ENCODE measurements at places on chromosomes 7 and 10.
A peak's percentile ranks its signal among the peaks of the same experiment; 100 is the strongest.

GRCh38 chr10:53447576-53447975, 675.0 kb upstream of the MBL2 start:
- no peak overlapping the region for H3K27ac ChIP-seq
- H3K36me3 ChIP-seq = peaks cover 46% of the 10 kb centered on the region
- H3K4me3 ChIP-seq = no peak overlapping the region

GRCh38 chr7:71220210-71220695, 88.3 kb downstream of the GALNT17 start:
- DNase-seq = no peak
- peaks cover 37% of the 10 kb centered on the region for H3K36me3 ChIP-seq
- peak overlapping the region; percentile 12 for H3K27ac ChIP-seq
- peaks cover 37% of the 10 kb centered on the region for H3K4me1 ChIP-seq
- no peaks in the 10 kb centered on the region for H3K27me3 ChIP-seq
- H3K4me3 ChIP-seq = no peak overlapping the region

- DNase-seq = no peak
- no peaks in the 10 kb centered on the region for H3K36me3 ChIP-seq
These were observed 18.3 kb upstream of the CDK6 start for GRCh38 chr7:92854501-92855238.

DNA sequence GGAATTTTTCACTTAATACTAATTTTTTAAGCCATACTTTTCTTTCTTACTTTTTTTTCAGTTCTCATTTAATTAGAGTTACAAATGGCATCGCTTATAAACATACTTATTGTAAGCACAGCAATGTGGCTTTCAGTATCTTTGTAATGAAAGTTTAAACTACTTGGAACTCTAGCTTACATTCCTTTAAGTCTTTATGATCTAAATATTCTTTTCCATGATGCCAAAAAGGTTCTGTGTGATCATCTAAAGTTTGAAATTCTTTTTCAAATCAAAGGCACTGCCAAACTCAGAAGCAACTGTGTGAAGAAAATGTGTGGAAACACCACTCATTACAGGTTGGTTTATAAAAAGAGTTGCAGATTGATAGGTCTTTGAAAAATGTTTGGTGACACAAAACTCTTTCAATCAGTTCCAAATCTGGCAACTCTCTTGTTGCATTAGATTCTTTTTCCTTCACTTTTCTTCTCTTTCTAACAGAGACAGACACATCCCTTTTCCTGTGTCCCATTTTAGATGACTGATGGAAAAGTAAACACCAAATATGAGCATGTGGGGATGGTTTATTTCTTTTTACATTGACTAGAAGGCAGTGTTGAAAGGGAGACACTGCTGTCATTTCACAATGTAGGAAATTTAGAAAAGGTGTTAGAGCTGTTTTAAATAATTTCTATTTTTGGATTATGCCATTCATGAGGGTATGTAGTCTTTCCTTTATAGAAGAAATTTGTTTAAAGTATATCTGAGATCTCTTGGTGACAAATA, 392.3 kb downstream of the SUGCT start:
- no peaks in the 10 kb centered on the region for H3K27me3 ChIP-seq
- DNase-seq = no peak

- H3K36me3 ChIP-seq = peaks cover 8% of the 10 kb centered on the region
- H3K27ac ChIP-seq = no peak overlapping the region
- H3K4me1 ChIP-seq = peaks cover 9% of the 10 kb centered on the region
- DNase-seq = no peak
- no peak overlapping the region for H3K4me3 ChIP-seq
These were observed 40.6 kb upstream of the SLIT1 start for GRCh38 chr10:97226398-97226797.

GRCh38 chr10:97096261-97097083, 89.3 kb downstream of the SLIT1 start:
- H3K27ac ChIP-seq = peak overlapping the region; percentile 63
- H3K27me3 ChIP-seq = no peaks in the 10 kb centered on the region
- peaks cover 22% of the 10 kb centered on the region for H3K4me1 ChIP-seq
- H3K36me3 ChIP-seq = no peaks in the 10 kb centered on the region
- no peak overlapping the region for H3K4me3 ChIP-seq
- no peak for DNase-seq

DNA sequence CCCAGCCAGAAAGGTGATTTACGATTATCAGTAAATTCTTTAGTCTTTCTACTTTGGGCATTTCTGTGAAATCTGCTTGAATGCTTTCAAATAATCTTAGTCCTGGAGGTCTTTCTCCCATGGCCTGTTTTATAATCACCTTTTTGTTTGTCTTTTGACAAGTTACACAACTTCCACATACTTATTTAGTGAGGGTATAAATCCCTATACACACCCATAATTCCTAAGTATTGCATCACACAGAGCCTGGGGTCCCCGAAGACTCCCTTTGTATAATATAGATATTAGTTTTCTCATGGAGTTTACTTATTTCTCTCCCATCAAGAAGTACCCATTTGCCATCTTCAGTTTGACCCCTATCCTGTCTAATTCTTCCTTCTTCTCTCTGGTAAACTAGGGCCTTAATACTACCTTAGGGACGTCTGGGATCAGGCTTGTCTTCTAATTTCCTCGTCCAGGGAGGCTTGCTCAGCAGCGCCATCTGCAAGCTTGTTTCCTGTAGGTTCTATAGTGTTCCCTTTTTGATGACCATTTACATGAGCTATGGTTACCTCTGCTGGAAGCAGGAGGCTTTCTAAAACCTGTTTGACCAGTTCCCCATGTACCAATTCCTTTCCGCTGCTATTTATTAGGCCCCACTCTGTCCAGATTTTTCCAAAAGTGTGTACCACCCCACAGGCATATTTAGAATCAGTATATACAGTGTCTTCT, 8.1 kb downstream of the DNAH11 start:
- H3K4me1 ChIP-seq = peaks cover 26% of the 10 kb centered on the region
- DNase-seq = peak; percentile 52
- no peak overlapping the region for H3K27ac ChIP-seq
- no peaks in the 10 kb centered on the region for H3K36me3 ChIP-seq
- H3K4me3 ChIP-seq = no peak overlapping the region

DNA sequence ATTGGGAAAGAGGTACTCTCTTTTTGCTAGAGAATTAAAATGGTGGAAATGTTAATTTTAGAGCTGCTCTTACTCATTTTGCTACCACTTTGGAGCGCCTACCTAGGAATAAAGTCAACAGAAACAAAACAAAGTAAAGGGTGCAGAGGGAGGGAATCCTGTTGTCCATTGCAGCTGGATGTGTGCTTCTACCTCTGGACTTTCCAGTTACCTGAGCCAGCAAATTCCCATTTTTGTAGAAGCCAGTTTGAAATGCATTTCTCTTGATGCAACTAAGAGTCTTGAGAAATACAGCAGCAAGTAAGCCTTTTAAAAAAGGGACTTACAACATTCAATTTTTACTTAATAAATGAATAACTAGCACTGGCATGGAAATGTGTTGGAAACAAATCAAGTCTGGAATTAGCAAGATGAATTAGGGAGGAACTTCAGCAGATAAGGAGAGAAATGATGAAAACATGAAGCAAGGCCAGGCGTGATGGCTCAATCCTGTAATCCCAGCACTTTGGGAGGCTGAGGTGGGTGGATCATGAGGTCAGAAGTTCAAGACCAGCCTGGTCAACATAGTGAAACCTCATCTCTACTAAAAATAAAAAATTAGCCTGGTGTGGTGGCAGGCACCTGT, 113.5 kb upstream of the CTTNBP2 start:
- H3K27me3 ChIP-seq = no peaks in the 10 kb centered on the region
- no peaks in the 10 kb centered on the region for H3K4me1 ChIP-seq
- DNase-seq = no peak

DNA sequence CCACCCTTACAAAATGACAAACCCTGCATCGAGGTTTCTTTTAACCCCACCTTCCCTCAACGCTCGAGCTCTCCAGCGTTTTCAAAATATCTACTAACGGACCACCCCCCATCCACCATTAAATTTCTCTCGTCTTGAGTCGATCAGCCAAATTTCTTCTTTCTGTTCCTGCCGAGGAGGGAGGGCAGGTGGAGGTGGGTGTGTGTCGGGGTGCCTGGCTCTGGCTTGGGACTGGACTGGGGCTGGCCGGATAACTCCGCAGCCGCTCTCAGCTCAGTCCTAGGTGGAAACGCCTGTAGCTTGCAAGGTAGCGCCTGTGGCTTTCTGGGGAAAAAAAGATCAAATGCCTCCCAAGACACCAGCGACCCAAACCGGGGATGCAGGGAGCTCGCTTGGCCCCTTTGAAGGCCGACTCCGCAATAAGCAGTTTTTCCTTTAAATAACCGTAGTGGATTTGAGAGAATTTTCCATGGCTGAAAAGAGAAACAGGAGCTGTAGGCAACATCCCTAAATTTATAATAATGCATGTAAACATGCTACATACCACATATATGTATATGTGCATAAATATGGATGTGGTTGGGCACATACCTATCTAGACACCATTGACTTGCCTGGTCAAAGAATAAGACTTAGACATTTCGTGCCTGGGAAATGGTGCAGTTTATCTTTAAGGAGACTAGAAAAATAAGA, 1.9 kb upstream of the TMEM178B start:
- peak overlapping the region; percentile 88 for H3K4me3 ChIP-seq
- H3K27me3 ChIP-seq = peaks cover 32% of the 10 kb centered on the region
- H3K4me1 ChIP-seq = peaks cover 25% of the 10 kb centered on the region
- H3K27ac ChIP-seq = peak overlapping the region; percentile 33
- H3K36me3 ChIP-seq = peaks cover 4% of the 10 kb centered on the region

GRCh38 chr10:92574548-92575261, 812 bp upstream of the IDE start:
- H3K27me3 ChIP-seq = no peaks in the 10 kb centered on the region
- no peak for DNase-seq
- no peak overlapping the region for H3K27ac ChIP-seq
- no peaks in the 10 kb centered on the region for H3K36me3 ChIP-seq
- peak overlapping the region; percentile 67 for H3K4me3 ChIP-seq
- H3K4me1 ChIP-seq = peaks cover 29% of the 10 kb centered on the region

GRCh38 chr7:2420216-2420933, 17.0 kb downstream of the CHST12 start:
- no peak overlapping the region for H3K4me3 ChIP-seq
- no peak overlapping the region for H3K27ac ChIP-seq
- peaks cover 15% of the 10 kb centered on the region for H3K4me1 ChIP-seq

DNA sequence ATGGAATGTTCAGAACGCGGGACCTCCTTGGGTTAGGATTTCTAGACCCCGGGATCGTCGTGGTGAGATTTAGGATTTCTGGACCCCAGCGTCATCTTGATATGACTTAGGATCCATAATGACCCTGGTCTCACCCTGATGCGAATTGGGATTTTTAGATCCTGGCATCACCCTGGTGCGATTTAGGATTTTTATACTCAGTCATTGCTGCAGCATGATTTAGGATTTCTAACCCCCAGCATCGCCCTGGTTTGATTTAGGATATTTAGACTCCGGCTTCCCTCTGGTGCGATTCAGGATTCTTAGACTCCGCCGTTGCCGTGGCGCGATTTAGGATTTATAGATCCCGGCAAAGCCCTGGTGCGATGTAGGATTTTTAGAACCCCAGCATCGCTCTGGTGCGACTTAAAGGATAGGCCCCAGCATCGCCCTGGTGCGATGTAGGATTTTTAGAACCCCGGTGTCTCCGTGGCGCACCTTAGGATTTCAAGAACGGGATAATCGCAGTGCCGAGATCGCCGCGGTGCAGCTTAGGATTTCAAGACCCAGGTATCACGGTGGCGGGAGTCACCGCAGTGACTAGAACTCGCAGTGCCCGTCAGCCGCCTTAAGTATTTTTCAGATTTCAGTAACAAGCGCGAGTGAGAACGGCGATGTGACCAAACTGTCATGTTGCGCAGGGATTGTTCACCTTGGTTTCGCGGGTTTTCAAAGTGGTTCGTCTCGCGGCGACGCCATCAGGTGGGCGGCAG, 814 bp downstream of the MEST start:
- DNase-seq = peak; percentile 16
- peak overlapping the region; percentile 75 for H3K4me3 ChIP-seq
- H3K4me1 ChIP-seq = peaks cover 39% of the 10 kb centered on the region
- H3K27ac ChIP-seq = no peak overlapping the region
- peaks cover 12% of the 10 kb centered on the region for H3K36me3 ChIP-seq

GRCh38 chr7:115033917-115034459, 112.1 kb downstream of the MDFIC start:
- peaks cover 34% of the 10 kb centered on the region for H3K4me1 ChIP-seq
- H3K4me3 ChIP-seq = no peak overlapping the region
- no peaks in the 10 kb centered on the region for H3K36me3 ChIP-seq
